ENCODE measurements at places on chromosomes 13 and 19.

DNA sequence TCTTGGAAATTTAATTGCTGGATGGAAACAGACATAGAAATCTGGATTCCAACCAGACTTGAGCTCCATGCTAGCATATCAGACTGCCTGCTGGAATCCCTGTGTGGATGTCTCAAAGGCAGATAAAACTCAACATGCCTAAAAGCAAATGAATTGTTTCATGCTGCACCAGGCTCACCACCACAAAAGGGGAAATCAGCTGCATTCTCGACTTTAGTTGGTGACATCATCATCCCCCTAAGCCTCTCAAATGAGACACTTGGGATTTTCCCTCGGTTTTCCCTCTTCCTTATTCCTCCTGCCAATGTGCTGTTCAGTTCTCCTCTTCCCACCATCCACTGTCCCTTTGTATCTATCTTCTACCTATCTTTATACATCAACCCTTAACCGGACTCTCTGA, 134.3 kb downstream of the ZDHHC20 start:
- DNase-seq = no peak

GRCh38 chr13:29595380-29596063, at the start of gene SLC7A1:
Gene SLC7A1 (minus strand): TSS chr13:29595688. CDS start chr13:29536188, 59,500 bp downstream.
- DNase-seq = peak; percentile 89

GRCh38 chr13:20177049-20177831, 15.5 kb downstream of the GJB2 start:
- DNase-seq = no peak

DNA sequence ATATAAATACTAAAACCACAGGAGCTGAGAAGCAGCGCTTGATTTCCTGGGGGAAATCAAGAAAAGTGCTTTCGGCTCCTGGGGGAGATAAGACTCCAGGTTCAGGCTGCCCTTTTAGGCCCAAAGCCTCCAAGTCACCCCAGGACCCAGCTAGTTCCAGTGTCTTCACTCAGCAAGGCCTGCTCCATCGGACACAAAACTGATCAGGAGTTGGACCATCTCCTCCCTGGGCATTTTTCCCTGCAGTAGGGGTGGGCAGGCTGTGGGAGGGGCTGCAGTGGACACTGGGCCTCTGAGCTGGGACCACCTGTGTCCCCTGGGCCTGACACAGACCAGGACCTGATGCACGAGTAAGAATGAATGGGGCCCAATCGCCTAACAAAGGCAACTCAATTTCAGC, 15.2 kb downstream of the C19orf12 start:
- DNase-seq = no peak

DNA sequence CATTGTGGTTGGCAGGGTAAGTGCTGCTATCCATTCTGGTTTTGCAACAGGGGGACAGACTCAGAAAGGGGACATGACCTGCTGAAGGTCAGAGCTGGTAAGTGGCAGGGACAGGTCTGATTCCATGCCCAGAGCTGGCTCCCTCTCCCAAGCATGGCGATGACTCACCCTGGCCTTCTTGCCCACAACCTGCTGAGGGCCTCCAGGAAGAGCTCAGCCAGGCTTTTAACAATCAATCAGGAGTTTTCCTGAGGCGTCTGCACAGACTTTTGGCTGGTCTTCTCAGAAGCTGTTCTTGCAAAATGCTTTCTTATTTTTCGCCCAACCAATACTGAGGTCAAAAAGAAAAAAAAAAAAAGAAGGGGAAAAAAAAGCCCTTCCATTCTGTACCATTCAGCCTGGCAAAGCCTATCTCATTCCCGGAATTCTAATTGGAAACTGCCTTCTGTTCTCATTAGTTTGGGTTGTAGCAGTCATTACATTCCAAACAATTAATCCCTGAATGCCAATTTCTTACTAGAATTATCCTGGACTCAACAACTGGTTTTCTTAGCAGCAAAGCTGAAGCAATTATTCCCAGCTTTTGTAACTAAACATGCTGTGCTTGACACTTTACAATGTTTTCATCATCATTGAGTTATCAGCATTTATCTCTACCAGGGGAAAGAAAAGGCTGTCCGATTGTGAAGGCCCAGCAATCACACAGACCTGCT, 17.7 kb downstream of the SIAH3 start:
- no peak for DNase-seq

DNA sequence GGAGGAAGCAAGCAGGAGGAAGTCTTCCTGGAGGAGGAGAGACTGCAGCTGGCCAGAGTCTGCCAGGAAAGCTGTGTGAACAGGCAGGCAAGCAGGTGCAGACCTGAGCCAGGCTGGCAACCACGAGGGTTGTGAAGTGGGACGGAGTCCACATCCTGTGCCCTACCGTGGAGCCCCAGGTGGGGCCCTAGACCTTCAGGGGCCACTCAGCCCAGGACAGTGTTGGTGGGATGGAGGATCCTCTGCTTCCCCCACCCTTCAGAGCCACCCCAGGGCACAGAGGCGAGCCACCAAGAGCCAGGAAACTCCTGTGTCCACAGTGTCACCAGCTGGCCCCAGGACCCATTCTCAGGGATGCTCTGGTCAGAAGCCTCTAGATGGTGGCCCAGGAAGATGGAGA, 8.4 kb upstream of the VSTM2B start:
- no peak for DNase-seq

GRCh38 chr13:85223883-85224656, 575.1 kb downstream of the SLITRK6 start:
- DNase-seq = no peak

- no peak for DNase-seq
These were observed 33.9 kb downstream of the TFDP1 start for GRCh38 chr13:113618455-113618854.

- no peak for DNase-seq
These were observed 29.2 kb upstream of the ARGLU1 start for GRCh38 chr13:106597186-106597585.

DNA sequence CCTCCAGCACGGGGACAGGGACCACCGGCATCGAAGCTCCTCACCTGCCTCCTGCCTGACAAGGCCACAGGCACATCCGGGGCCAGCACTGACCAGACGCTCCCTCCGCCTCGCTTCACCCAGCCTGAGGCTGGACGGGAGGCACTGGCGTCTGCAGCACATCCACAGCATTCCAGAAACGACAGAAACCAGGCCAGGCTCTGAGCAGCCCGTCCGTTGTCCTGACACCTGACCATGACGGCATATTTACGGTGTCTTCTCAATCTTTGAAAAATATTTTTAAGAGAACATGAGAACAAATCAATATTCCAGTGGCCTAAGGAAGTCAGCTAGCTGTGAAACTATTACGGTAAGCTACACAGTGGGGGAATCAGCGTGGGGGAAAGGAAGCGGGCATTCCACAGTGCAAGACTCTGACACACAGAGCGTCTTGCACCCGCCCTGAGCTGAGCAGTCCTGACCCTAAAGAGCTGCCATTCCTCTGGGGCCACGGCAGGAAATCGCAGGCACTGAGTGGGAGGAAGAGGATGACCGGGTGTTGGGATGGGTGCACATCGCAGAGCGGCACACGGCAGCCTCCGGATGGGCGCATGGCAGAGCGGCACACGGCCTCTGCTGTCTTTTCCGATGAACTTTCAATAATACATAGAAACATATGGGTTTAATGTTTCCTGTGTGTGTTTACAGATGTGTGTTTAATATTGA, 26.8 kb downstream of the RASA3 start:
- DNase-seq = no peak

- no peak for DNase-seq
These were observed 21.7 kb upstream of the DOCK9 start for GRCh38 chr13:98999639-98999952.

DNA sequence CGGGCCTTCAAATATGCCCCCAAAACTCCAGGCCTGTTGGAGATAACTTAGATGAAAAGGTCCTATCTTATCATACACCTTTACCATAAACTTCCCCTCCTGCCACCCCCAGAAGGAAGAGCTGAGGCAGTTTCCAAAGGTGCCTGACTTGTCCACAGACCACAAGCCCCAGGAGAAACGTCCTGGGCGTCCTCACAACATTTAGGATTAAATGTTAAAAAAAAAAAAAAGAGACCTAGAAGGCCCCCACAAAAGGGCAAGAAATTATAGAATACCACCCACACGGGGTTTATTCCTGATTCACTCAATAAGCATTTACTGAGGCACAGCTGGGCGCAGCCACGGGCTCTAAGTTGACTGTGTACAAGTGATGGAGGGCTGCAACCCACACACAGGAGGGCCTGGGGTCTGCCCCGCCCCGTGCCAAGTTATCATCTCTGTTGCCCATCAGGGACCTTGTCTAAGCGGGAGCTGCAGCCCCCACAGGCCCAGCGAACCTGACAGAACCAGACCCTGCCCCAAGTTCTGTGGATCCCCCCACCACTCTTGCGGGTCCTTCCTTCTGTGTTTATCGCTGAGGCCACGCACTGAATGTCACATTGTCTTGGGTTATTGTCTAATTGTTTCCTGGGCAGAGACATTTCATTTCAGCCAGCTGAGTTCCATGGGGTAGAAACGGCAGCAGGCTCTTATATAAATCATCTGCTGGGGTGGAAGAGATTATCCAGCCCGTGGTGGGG, 83.0 kb upstream of the TM9SF2 start:
- DNase-seq = no peak

DNA sequence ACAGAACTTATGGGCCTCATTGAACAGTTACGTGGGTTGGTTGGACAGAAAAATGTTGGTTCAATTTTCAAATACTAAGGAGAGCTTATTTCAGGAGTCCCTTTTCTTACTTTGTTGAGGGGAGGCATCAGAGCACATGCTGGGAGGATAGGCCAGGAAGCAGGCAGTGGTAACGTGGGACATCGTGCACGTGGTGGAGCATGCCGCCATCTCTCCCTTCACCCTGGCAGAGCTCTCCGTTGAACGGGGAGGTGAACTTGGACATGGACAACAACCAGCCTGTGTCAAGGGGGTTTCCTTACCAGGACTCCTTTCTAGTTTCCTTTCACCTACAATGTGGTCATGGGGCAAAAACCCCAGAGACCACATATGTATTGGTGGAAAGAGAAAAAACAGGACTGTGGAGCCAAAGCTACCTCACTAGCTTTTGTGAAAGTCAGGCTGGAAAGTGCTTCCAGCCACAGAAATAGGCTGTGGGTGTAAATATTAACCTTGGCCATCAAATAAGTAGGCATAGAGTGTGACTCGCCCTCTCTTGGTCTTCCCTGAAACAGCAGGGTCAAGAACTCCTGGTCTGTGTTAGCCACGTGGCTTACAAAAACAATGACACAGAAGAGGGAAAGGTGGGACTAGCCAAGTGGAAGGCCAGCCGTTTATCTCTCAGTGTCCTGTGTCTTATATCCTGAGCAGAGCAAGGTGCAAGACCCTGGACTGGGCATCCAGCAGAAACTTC, 14.4 kb downstream of the MICOS13 start:
- DNase-seq = no peak

GRCh38 chr19:42327381-42327780, 1.9 kb downstream of the MEGF8 start:
- DNase-seq = no peak
